ENCODE measurements at places on chromosomes 5 and 9.

GRCh38 chr9:36135741-36136271, 727 bp upstream of the GLIPR2 start:
- DNase-seq: peak; percentile 43

DNA sequence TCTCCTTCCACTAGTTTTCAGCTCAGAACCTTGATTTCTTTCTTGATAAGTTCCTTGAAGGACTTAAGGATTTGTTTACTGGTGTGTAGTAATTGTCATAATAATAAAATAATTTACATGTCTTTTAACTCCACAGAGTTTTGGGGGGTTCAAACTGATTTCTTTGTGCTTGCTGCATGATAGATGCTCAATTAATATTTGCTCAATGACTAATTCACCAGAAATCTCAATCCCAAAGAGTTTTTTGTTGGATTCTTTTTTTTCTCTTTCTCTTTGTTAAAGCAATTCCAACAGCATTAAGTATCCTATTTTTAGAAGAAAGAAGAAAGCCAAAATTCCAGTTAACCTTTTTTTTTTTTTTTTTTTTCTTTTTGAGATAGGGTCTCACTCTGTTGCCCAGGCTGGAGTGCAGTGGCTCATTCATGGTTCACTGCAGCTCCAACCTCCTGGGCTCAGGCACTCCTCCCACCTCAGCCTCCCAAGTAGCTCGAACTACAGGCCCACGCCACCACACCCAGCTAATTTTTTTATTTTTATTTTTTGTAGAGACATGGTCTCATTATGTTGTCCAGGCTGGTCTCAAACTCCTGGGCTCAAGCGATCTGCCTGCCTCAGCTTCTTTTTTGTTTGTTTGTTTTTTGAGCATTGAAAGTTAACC, 10.8 kb downstream of the FAF2 start:
- DNase-seq: no peak

DNA sequence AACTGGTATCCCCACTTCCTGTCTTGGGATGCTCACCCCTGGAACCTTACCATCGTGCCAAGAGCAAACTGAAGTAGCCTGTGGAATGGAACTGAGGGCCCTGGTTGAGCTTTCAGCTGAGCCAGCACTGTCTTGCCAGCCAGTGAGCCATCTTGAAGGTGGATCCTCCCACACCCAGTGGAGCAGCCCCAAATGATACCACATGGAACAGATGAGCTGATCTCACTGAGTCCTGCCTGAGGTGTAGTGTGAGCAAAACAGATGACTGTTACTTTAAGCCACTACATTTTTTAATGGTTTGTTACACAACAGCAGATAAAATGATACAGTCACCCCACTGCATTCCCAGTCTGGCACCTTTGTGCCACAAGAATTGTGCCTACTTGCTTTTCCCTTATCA, 2.2 kb upstream of the PCYOX1L start:
- no peak for DNase-seq

GRCh38 chr9:72351538-72352453, 13.2 kb downstream of the ZFAND5 start:
- DNase-seq: peak; percentile 0

- no peak for DNase-seq
Observed at GRCh38 chr5:75148051-75148450, 88.6 kb downstream of the ANKRD31 start.

DNA sequence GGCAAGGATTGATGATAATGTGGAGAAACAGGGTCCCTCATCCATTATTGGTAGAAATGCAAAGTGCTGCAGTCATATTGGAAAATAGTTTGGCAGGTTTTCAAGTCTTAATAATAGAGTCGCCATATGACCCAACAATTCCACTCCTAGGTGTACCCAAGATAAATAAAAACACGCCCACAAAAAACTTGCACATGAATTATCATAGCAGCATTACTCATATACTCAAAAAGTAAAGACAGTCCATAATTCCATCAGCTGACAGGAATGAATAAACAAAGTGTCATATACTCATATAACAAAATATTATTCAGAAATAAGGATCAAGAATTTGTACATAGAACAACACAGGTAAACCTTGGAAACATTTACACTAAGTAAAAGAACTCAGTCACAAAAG, 242.9 kb upstream of the FTMT start:
- no peak for DNase-seq

GRCh38 chr5:15746833-15747232, 246.9 kb downstream of the FBXL7 start:
- no peak for DNase-seq

GRCh38 chr5:41524174-41524573, 13.8 kb upstream of the PLCXD3 start:
- DNase-seq: no peak

GRCh38 chr5:1294206-1294834, 548 bp downstream of the TERT start:
- DNase-seq: no peak

DNA sequence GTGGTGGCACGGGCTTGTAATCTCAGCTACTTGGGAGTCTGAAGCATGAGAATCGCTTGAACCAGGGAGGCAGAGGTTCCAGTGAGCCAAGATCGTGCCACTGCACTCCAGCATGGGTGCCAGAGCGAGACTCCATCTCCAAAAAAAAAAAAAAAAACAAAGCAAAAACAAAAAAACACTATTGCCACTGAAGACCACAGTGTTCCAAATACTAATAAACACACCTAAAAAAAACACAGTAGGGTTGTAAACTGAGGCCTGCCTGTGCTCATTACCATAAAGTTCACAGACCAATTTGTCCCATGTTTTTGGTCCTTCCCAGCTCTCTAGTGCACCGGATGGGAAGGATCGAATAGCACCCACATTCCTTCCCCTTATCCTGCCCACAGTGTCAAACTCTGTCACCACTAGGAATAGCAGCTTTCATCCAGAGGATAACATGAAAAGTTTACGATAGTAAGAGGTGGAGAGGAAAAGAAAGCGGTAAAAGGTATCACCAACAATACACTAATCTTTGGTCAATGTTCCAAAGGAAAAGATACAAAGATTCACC, 49.2 kb downstream of the MYO10 start:
- DNase-seq: no peak

DNA sequence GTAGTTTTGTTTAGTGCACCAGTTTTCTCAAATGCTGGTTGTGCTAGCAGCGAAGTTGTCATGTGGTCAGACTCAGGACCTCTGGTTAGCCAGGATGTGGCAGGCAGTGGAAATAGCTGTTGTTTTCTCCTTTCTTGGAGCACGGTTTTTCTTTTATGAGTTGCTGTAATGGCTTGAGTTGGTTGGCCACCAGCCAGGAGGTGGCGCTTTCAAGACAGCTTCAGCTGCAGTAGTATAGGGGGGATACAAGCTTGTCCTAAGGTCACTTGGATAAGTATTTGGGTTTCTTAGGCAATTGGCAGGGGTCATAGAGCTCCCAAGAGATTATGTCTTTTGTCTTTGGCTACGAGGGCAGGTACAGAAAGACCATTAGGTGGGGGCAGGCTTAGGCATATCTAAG, 274.2 kb upstream of the TARS1 start:
- DNase-seq: no peak

- DNase-seq: no peak
Observed at GRCh38 chr5:130290219-130290618, 386.0 kb downstream of the CHSY3 start.

DNA sequence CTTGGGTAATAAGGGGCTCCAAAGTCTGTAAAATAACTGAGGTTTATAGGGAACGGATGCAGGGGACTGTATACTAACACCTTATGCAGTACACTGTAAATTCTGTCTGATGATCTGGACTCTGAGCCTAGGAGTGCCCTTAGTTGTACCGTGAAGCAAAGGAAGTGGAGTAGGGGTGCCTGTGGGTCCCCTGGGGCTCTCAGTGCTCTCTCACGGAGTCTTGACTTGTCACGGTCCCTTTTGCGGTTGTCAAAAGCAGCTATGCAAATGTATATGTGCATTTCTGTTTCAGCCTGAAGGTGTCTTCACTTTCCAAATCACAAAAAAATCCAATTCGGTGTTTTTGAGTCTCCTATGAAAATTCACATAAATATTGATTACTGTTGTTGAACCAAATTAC, 17.8 kb downstream of the DMRT1 start:
- DNase-seq: no peak

GRCh38 chr5:64144425-64145215, 21.0 kb upstream of the RNF180 start:
- no peak for DNase-seq

DNA sequence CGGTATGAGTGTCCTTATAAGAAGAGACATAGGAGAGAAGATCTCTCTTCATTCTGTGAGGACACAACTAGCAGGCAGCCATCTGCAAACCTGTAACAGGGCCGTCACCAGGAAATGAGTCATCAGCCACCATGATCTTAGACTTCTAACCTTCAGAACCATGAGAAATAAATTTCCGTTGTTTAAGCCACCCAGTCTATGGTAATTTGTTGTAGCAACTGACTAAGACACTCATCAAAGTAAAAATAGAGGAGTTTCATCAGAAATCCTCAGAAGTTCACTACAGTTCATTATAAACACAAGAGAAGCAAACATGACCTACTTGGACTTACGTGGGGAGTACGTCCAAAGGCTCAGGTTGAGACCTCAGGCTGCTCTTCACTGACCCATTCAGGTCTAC, 357.7 kb downstream of the SEMA5A start:
- DNase-seq: no peak

DNA sequence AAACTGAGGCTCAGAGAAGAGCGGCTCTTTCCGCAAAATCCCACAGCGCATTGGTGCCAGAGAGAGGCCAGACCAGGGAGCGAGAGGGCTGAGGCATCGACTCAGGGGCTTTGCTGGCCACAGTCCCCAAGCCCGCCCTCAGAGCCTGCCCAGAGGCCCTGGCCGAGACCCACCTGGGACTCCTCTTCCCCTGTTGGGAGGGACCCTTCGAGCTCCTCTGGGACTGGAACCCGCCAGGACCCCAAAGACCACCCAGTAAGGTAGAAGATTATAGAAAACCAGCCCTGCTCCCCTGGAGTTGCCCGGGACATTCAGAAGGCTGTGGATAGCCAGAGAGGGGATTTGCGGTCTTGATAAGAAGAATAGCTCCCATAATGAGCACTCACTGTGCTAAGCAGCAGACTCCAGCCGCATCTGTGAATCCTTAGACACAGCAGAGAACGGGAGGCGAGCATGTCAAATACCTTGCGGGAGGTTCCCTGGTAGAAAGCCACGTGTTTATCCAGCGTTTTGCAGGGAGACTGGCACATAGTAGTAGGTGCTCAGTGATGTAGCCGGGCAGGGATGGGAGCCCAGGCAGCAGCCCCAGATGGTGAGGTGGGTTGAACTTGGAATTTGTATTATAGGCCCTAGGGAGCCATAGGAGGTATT, 651 bp upstream of the AK1 start:
- DNase-seq: no peak

DNA sequence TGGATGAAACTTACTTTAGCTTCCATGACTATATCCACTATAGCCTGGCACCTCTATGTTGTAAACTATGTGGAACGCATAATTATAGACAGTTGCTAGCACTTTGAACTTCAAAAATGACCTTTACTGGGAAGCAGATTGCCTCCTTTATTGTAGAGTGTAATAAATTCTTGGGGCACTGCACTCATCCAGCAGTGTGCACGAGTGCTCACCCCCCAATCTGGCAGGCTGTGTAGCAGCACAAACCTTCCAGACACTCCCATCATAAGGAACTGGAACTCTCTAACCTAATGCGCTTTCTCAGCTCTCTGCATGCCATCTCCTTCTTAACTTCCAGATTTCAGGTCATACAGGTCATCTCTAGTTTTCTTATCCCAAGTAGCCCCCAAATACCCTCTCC, 1.5 kb upstream of the PDE6A start:
- no peak for DNase-seq

- DNase-seq: no peak
Observed at GRCh38 chr5:58259685-58260152, 200.2 kb downstream of the PLK2 start.

GRCh38 chr9:127154003-127154389, 31.6 kb upstream of the ANGPTL2 start:
- DNase-seq: no peak

DNA sequence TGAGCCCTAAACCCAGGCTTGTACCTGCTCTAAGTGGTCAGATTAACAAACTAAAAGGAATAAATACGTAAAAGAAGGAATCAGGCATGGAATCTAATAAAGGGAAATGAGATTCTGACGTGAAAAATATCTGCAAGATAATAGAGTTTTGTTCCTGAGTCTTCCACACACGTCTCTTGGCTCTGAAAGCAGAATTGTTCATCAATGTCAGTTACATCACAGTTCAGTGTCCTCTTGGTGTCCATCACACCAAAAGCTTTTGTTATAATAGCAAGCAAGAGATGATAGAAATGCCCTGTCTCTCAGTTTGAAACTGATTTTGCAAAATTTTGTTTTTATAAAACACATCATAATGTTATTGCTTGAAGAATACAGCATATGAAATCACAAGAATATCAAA, 34.7 kb upstream of the NMUR2 start:
- DNase-seq: no peak

GRCh38 chr5:2143646-2144353, 261.1 kb upstream of the IRX4 start:
- no peak for DNase-seq

DNA sequence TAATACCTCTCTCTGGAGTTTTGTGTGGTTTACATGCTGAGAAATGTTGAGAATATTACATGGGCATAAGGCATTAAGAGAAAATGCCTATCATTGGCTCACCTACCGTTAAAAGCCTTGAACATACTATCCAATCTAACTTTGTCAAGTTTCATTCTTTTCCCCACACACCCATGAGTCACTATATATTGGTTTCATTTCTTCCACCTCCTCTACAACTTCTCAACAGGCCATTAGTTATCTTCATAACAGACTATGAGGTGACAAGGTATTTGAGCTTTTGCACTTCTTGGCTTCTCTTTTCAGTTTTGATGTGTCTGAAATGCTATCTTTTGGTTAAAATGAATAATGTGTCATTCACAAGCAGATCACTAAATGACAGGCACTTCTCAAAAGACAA, 288.0 kb downstream of the KCNN2 start:
- DNase-seq: no peak

DNA sequence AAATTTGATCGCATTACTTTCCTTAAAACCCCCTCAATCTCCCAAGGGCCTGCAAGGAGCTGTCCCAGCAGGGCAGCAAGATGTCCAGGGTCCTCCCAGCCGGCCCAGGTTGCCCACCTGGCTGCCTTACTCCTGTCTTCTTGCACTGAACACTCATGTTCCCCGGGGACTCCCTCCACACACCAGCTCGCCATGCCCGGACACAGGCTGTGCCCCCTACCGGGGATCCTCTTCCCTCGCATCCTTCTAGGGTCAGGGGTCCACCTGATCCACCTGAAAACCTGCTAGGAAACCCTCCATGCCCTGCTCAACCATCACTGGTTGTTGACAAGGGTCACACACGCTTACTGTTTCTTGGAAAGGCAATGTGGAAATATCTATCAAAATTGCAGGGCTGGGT, 172.0 kb upstream of the MSX2 start:
- no peak for DNase-seq

- no peak for DNase-seq
Observed at GRCh38 chr5:148556835-148557234, 97.5 kb downstream of the HTR4 start.

DNA sequence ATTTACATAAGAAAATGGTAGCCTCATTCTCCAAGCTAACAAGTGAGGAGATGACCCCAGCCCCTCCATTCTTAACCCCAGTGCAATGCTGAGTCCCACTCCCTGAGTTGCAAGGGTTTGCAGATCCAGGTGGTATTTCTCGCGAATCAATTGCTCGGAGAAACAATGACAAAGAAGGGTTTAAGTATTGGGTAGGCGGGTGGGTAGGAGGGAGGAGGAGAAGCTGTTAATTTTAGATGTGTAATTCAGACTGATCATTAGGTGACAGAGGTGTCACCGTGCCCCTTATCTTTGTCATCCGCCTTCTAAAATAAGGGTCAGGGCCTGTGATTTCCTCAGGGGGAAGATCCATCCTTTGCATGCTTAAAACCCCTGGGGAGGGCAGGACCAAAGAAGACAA, 17.0 kb upstream of the SH3RF2 start:
- no peak for DNase-seq

GRCh38 chr9:107740088-107740980, 250.8 kb upstream of the KLF4 start:
- DNase-seq: no peak
